CD4-positive, alpha-beta T cell treated with Interleukin-21 for 1 hour (primary cell): ENCODE measurements at places on chromosomes 1 and 21.

GRCh38 chr1:180884588-180885300 is 28.0 kb upstream of the KIAA1614 start:
- DNase-seq = no peak

- peak; percentile 25 for DNase-seq
These were observed 15.5 kb upstream of the CITED4 start for GRCh38 chr1:40877698-40878097.

GRCh38 chr21:27582246-27582947 is 615.5 kb upstream of the ADAMTS5 start:
- no peak for DNase-seq

GRCh38 chr1:189977184-189977583 is 500.5 kb downstream of the BRINP3 start:
- no peak for DNase-seq

DNA sequence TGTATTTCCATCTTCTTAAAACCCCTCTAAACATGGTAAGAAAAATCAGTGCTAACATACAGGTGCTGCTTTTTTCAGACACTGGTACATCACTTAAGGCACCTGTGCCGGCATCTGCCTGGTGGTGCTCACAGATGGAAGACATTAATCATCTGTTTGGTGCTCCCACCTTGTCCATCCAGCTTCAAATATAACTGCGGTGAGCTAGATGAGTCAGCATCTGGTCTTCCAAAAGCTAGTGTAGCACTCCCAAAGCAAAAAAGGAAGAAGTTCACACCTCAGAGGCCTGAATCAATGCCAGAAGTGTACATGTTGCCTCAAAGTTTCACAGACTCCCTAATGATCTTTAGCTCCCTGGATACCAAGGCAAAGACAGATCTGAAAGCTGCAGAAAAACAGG is 44.4 kb downstream of the TM2D1 start:
- DNase-seq = no peak

DNA sequence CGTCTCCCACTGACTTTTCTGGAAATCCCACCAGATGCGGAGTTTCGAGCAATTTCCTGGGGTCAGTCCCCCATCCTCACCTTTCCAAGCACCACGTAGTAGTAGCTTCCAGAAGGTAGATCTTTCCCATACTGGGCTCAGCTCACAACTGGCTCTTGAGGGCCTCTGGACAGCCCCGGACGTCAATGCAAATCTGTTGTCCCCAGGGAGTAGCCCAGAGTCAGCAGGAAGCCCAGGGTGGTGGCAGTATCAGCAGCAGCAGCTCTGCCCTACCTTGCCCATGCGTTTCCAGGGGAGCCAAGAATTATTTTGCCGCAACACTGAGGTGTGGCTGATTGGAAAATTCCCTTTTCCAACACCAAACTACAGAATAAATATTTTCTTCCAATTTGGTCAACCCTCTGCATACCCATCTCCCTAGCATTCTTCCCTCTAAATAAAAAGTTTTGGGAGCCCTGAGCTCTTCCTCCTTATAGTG is 70.3 kb downstream of the CD46 start:
- no peak for DNase-seq

GRCh38 chr1:25559031-25559430 is 15.6 kb downstream of the LDLRAP1 start:
- DNase-seq = no peak

GRCh38 chr21:42616446-42616845 is 37.0 kb upstream of the PDE9A start:
- DNase-seq = peak; percentile 17

DNA sequence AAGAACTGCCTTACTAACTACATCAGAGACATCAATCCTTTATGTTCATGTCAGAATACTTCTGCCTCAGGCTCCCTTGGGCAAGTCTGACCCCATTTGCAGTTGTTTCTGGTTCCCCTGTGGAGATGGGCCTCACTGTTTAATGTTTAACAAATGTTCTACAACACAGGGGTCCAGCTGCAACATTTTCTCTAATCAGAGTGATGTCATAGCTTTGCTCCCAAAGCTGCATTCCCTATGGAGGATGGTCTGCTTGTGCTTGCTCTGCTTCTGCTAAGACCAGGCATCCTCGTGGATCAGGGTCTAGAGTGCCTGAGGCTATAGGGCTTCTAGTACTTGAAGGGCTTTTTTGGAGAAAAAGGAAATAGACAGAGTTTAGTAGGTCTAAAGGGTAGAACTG is 1071.2 kb downstream of the TTLL7 start:
- no peak for DNase-seq

DNA sequence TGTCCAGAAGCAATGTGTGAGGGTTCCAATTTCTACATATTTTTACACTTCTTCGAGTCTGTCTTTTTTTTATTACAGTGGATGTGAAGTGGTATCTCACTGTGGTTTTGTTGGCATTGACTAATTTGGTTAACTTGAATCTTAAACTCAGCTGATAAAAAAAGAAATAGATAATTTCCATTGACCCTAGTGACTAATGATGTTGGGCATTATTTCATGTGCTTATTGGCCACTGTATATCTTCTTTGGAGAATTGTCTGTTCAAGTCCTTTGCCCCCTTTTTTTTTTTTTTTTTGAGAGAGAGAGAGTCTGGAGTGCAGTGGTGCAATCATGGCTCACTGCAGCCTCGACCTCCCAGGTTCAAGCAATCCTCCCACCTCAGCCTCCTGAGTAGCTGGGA is 33.3 kb upstream of the NBPF3 start:
- DNase-seq = no peak

DNA sequence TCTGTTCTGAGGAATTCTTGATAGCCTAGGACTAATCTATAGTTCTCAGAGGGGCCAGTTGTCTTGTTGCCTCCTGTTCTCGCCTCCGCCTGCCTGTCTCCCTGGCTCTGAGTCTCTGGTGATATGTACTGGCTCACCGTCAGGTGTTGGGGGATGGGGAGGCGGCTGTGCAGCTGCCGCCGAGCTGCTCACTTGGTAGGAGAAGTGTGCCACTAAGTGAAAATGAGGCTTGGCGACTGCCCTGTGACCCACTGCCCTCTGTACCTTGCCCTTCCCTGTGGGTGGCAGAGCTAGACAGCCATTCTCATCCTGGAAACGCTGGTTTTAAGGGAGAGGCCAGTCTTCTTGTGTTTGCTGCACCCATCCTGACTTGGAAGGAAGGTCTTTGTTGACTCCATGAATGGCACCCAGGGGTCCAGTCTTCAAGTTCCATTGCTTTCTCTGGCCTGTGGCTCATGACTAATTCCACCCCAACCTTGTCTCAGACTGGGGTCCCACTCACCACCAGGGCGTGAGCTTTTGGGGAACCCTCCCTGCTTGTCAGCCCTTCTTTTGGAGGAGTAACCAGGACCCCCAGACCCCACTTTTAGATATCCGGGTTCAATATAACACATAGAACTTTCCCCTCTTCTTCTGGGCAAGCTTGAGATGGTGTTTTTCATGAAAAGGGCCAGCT is 120.6 kb downstream of the CACNA1E start:
- no peak for DNase-seq

- peak; percentile 56 for DNase-seq
These were observed 29.3 kb upstream of the USP1 start for GRCh38 chr1:62407398-62408009.

DNA sequence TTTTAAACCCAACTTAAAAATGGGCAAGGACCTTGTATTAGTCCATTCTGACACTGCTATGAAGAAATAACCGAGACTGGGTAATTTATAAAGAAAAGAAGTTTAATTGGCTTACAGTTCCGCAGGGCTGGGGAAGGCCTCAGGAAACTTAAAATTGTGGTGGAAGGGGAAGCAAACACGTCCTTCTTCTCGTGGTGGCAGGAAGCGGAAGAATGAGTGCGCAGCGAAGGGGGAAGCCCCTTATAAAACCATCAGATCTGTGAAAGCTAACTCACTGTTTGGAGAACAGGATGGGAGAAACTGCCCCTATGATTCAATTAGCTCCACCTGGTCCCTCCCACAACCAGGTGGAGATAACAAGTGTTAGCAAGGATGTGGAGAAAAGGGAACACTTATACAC is 237.7 kb downstream of the SEC16B start:
- no peak for DNase-seq

- no peak for DNase-seq
These were observed 25.3 kb downstream of the NADK start for GRCh38 chr1:1752636-1753606.

DNA sequence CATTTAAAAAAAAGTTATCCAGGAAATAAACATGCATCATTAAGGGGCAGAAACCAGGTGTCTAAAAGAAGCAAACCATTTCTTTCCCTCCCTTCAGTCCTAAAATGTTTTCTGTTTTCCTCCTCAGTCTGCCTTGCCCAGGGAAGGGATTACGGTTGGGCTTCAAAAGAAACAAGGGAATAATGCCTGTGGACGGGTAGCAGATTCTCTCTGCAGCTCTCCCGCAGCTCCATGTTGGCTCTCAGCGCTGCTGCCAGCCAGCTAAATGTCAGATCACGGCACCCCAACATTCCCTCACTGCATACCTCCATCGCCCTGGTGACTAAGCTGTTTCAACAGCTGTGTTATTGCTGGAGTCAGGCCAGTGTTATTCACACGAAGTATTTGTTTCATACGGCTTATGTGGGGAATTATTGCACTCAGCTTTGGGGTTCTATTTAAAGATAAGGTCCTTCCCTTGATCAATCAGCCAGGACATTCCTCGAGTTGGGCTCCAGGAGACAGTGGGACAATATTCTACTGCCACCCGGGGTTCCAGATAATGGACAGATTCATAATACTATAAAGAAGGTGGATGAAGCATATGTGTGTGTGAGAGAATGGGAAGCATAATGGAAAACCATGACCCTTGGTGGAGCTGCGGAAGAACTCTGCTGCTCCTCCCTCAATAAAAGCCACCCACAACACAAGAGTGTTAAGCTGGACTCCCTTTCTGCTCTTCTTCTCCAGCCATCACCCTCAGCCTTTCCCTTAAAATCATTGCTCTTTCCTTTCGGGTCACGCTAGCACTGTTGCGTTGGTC is 58.2 kb downstream of the WLS start:
- DNase-seq = no peak

GRCh38 chr1:46421739-46422138 is 27.6 kb downstream of the FAAH start:
- DNase-seq = no peak

GRCh38 chr1:205792481-205792881 is 17.2 kb upstream of the RAB29 start:
- DNase-seq = no peak

DNA sequence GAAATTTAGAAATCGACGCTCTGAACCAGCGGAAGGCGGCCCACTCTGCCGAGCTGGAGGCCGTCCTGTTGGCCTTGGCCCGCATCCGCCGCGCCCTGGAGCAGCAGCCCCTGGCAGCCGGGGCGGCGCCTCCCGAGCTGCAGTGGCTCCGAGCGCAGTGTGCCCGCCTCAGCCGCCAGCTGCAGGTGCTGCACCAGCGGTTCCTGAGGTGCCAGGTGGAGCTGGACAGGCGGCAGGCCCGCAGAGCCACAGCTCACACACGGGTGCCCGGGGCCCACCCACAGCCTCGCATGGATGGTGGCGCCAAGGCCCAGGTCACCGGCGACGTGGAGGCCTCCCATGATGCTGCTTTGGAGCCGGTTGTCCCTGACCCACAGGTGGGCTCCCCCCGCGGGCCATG is 47.0 kb upstream of the DIP2A start:
- DNase-seq = no peak

DNA sequence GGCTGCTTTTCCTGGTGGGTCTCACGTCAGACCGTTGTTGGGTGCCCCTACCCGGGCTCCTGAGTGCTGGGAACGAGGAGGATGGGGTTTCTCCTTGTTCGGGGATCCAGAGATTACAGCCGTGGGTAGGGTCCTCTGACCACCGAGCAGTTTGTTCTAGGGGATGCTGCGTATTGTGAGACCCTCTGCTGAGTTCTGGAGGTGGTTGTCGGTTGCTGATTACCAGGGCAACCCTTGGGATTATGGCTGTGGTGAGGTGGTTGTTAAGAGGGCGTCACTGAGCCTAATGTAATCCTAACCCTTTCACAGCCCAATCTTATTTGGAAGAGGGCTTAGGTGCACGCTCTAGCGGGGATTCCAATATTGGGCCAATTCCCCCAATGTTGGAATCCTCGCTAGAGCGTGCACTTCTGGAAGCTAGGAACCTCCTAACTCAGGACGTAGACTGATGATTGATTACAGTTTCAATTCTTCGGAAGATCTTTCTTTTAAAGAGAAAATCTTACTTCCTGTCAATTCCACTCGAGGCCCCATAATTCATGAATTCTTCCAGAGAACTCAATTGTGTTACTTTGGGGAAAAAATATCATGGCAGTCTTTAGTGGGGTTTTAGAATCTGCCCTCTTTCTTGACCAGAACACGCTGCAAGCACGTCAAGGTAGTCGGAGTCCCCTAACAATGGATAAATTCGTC is 483 bp downstream of the TCEANC2 start:
- DNase-seq = peak; percentile 27
